ENCODE measurements at places on chromosomes 4 and X. TPM values are rescaled to one million over a fixed set of nuclear protein-coding genes. Genes with fewer than 3 reads are reported as not detected.

NLGN3 gene
- 0.03 TPM for total RNA-seq

HSFX4 gene
- total RNA-seq = not detected

PPP2R2C gene
- total RNA-seq = 0.18 TPM

TLL1 gene
- 3.5 TPM for total RNA-seq

ZNF732 gene
- total RNA-seq = 5.6 TPM

MAGEA12 gene
- total RNA-seq = not detected

WNK3 gene
- 1.6 TPM for total RNA-seq

GAGE12H gene
- total RNA-seq = not detected

BGN gene
- 0.07 TPM for total RNA-seq

ZDHHC15 gene
- not detected for total RNA-seq
